ENCODE measurements at places on chromosomes 7 and 10.

- DNase-seq, result no peak
Observed at GRCh38 chr10:72709041-72709440, 17.1 kb downstream of the MCU start.

- no peak for DNase-seq
Observed at GRCh38 chr10:77969114-77969513, 42.6 kb upstream of the DLG5 start.

DNA sequence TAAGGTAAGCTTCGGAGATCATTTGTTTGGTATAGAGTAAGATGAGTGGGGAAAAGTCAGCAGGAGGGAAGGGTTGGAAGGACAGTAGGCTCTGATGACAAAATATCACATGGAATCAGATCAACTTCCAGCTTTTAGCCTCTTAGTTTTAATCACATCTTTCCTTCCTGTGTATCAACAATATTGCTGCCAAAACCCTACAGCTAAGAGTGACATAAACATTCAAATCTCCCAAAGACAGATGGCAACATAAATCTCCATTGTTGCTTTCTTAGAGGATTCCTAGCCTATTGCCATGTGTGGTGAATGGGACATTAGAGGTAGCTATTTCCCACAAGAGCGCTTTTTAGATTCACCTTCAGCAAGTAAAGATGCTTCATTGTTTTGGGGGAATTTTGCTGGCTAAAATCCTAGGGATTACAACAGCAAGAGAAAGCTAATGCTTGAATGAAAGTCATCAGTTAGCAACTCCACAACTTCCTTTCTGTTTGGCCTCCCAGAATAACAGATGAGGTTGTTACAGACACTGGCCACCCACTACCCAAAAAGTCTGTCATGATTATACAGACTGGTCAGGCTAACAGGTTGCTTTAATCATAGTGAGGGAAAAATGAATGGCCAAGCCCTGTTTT lies 35.2 kb upstream of the FZD1 start:
- no peak for DNase-seq

DNA sequence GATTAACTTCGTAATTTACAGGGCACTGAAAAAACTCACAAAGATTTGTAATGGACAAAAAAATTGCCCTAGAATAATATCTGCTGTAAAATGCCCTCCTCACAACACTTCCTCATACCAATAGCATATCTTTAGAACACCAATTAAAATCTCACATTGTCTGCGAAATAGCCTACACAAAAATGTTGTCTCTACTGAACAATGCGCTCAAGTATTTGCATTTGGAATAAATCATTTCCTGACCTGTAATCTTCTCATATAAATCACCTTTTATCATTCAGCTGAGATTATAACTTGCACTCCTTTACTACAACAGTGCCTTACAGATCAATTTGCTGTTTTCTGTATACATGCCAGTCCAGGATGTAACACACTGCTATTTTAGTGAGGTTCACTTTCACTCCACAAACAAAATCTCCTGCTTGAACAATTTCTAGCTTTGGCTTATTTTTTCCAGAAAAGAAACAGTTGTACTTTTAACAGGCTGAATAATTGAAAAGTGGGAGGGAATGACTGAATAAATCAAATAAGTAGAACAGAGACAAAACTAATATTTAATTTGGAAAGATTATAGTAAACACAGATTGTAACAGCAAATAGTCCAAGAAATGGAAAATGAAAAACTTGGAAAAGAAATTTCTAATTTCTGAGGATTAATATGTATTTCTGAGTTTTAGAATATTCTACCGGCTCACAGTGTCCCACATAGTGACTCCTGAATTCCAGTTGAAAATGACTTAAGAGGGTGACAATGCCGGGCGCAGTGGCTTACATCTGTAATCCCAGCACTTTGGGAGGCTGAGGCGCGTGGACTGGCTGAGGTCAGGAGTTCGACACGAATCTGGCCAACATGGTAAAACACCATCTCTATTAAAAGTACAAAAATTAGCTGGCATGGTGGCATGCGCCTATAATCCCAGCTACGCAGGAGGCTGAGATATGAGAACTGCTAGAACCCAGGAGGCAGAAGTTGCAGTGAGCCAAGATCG lies 30.6 kb downstream of the JMJD1C start:
- no peak for DNase-seq

DNA sequence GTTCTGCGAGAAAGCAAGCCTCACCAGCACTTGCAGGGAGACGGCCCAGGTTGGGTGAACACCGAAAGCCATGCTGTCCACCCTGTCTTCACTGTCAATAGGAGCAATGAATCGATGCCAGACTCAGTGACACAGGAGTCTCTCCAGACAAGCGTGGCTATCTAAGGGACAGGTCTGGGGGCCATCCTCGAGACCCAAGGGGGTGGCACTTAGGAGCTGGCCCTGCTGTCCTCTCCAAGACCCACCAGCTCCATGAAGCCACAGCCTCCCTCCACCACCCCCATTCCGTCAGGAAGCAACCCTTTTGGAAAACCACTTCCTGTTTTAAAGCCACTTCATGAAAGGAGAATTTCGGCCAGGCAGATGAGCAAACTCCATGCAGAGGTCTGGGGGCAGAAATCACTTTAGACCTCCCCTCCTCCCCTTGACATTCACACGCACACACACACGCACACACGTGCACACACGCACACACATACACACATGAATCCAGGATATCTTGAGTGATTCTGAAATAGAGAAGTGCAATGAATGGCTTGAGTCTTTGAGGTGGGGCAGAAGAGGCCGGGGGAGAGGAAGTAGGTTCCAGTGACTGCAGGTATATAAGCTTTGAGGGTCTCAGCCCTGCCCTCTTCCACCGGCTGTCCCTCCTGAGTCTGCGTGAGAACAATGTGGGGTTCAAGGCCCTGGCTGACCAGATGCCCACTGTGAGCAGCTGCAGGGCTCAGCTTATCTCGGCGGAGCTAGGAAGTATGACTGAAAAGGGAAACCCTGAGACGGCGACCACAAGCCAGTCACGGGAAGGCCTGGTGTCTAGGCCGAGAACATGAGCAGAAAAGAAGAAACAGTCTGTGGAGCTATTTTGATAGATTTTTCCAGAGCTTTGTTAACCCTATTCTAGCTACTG lies 25.0 kb downstream of the RGS10 start:
- peak; percentile 30 for DNase-seq

- no peak for DNase-seq
Observed at GRCh38 chr10:6027929-6028328, 34.2 kb downstream of the IL2RA start.

DNA sequence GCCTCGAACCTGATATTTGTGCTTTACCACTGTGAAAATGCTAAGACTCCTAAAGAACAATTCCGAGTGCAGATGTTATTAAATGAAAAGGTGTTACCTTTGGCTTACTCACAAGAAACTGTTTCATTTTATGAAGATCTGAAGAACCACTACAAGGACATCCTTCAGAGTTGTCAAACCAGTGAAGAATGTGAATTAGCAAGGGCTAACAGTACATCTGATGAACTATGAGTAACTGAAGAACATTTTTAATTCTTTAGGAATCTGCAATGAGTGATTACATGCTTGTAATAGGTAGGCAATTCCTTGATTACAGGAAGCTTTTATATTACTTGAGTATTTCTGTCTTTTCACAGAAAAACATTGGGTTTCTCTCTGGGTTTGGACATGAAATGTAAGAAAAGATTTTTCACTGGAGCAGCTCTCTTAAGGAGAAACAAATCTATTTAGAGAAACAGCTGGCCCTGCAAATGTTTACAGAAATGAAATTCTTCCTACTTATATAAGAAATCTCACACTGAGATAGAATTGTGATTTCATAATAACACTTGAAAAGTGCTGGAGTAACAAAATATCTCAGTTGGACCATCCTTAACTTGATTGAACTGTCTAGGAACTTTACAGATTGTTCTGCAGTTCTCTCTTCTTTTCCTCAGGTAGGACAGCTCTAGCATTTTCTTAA lies 47.7 kb downstream of the MINPP1 start:
- DNase-seq, result no peak

DNA sequence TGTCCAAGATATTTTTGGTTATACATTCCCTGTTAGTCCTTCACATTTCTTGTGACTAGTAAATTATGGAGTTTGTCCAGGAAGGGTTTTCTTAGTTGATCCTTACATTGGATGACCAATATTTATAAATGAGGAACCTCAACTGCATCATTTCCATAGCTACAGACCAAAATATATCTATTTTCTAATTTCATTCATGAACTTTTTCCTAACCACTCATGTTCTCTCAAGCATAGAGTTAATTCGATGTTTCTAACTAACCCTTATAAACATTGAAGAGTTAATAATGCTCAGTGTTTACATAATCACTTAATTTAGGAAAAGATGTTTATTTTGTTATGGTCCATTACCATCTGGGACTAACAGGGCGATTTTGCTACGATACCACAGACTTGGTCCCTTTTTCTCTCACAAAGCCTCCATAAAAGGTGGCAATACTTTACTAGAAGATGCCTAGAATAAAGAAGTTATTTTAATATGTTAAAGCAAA lies 591.0 kb downstream of the MAGI2 start:
- DNase-seq, result no peak

DNA sequence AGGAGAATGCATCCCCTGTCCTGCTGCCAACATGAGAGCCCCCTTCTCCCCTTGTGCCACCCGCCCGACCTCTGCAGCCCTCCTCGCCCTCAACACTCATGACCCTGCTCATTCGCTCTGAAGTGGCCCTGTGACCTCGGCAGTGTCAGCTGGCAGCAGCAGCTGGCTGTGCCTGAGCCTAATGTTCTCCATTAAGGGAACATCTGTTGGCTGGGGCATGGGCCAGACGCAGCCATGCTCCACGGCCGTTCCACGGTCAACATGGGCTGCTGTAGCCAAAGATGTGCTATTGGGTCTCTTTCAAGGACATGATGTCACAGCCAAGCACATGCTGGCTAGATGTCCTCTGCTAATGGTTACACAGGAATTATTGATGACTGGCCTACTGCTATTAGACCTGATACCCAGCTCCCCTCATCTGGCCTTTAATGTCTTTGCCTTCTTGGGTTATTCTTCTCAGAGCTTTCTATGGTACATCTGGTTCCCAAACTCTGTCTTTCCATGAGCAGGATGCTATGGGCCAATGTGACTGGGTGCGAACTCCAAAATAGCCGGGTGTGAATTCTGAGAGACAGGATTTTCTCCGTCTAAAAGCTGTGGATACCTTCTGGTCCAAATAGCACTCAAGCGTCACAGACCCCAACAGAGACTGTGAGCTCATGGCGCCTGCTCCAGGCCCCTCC lies 22.4 kb downstream of the ADCYAP1R1 start:
- DNase-seq, result no peak

DNA sequence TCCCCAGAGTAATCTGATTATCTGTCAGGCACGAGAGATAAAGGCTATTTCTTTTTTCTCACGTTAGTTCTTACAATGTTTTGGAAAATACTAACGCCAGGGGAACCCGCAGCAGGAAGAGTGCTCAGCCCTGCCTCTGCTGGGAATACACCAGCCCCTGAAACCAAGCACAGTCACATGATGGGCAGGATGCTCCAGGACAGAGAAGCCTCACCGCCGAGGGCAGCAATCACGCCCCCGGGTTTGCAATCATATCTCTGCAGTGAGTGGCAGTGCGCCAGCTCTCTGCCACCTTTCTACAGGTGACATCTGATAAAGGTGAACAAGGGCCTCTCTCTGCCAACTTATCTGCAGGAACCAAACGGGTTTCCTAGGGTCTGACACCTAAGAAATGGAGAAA lies 39.8 kb downstream of the BRI3 start:
- DNase-seq, result no peak
